Daoy (cell line): ENCODE measurements at places on chromosomes 13 and 19. TPM values are rescaled to one million over a fixed set of nuclear protein-coding genes. Genes with fewer than 3 reads are reported as not detected.

The MTUS2 gene
- under 0.01 and 0.21 TPM in 2 replicates for total RNA-seq

The SLC1A6 gene
- total RNA-seq = 1.4 TPM in 1 of 2 replicates, not detected in the other

GRCh38 chr13:98945863-98946605, 31.8 kb downstream of the DOCK9 start:
- no peak for DNase-seq

- DNase-seq = no peak
These were observed 4.6 kb downstream of the SAFB start for GRCh38 chr19:5627395-5627904.

The IL4I1 gene
- total RNA-seq = 9.1 and 9.3 TPM in 2 replicates

DNA sequence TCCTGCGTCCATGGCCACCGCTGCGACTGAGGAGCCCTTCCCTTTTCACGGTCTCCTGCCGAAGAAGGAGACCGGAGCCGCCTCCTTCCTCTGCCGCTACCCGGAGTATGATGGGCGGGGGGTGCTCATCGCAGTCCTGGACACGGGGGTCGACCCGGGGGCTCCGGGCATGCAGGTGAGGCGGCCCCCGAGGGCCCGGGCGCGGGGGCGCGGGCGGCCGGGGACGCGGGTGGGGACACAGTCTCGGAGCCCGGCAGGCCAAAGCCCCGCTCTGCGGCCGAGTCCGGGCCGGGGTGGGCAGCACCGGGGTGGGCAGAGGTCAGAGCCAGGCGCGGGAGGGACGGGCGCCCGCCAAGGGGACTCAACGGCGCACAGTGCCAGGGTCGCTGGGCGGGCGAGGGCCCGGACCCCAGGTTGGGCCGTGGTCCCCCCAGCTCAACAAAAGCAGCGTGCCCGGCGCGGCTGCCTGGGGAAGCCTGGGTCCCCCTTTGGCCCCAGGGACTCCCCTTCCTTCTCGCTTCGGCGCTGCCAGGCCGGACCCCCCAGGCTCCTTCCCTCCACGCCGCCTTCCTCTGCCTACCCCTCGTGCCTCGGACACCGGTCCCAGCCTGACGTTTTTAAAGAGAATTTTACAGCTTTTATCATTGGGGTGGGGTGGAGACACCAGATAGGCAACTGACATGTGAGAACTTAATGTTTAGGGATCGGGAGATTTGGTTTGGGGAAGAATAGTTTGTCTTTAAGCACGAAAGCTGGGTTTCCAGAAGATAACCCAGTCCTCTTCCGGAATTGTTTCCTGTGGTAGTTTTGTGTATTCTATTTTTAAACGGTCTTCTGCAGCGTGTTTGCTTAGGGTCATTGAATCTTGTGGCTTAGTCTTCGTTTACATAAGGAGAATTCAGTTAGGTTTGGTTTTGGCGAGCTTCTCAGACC, 509 bp downstream of the TPP2 start:
- DNase-seq = peak; percentile 11

- DNase-seq = peak; percentile 37
These were observed 466.2 kb downstream of the TSHZ3 start for GRCh38 chr19:30883071-30883470.

- no peak for DNase-seq
These were observed 6.4 kb downstream of the CHST8 start for GRCh38 chr19:33627962-33628839.

The KLHL1 gene
- not detected in 2 replicates for total RNA-seq

DNA sequence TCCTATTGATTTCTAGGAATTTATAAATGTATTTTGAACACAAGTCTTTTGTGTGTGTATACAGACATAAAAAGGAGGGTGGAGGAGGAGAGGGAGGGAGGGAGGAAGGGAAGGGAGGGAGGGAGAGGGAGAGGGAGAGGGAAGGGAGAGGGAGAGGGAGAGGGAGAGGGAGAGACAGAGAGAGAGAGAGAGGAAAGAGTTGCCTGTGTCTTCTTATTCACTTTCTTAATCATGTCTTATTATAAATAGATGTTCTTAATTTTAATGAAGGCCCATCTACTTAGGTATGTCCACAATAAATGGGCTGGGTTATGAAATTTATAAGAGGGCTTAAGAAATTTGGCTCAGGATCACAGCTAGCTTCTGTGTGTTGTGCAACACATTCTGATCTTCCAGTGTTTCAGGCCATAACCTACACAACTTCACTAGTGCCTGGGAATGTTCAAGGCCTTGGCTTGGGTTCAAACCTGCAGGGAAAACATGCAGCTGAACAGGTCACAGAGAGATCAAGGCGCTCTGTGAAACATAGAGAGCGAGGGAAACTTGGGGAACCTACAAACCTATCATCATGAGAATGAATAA, 39.3 kb downstream of the ZNF45 start:
- no peak for DNase-seq

The TNNT1 gene
- 22.5 and 23.9 TPM in 2 replicates for total RNA-seq

DNA sequence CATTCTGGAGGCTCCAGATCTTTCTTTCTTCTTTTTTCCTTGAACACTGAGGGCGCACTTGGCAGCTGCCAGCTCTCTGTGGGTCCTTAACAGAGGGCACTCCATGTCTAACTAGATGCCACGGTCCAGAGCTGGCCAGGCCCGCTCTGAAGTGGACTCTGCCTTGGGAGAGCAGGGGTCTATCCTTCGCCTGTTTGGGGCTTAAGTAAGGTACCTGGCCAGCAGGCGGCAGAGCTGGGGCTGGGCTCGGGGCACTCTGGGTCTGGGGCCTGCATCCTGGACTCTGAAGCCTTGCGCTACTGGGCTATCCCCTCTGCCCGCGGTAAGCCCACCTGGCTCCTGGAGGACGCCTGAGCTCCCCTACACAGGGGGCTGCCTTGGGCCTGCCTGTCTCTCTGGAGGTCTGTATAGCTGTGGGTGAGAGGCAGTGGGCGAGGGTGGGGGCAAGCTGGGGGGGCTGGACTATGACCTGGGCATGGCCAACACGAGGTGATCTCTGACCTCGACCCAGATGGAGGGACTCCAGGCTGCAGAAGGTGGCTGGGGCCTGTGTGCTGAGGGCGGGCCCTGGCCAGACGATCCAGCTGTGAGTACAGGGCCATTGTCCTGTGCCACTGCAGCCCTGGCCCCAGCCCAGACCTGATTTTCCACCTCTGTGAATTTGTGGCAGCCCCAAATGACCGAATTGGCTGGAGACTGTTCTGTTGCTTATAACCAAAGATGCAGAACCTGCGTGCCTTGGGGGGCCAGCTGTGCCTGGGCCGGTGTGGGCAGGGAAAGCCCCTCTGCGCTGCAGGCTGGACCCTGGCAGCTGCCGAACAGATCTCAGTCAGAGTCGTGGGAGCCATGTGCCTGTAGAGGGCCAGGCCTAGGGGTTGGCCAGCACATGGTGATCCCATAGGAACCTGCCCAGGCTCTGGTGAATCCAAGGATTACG, 26.5 kb downstream of the CEBPG start:
- DNase-seq = no peak

DNA sequence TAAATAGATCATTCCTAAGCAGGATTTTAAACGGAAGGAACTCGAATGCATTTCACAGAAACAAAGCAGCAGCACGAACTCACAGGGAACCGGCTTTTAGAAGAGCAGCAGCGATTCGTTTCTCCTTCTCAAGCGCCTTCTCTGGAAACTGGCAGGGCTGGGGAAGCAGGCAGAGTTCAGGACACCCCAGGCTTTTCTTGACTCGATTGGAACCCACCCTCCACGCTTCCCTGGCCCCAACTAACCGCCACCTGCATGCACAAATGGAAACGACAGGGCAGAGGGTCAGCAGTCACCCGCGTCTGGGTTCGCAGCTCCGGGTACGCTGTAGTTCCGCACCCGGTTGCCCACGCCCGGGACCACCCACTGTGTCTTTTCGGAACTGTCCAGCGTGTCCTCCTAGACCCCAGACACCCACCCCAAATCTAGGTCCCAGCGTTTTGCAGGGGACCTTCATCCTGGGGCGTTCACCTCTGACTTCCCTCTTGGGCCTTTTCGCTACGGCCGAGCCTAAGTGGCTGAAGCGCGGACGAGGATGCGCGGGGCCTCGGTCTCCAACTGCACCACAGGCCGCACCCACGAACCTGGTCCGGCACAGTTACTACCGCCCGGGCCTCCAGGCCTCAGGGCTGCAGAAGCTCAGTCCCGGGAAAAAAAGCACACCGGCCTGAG, 500 bp downstream of the ZFP30 start:
- DNase-seq = peak; percentile 41

GRCh38 chr13:89869312-89869711, 1478.2 kb upstream of the MIR17HG start:
- DNase-seq = no peak

The SIGLEC12 gene
- total RNA-seq = not detected in 2 replicates

- no peak for DNase-seq
These were observed 18.4 kb downstream of the AMER2 start for GRCh38 chr13:25153736-25154135.

The NECTIN2 gene
- total RNA-seq = 66.4 and 73.7 TPM in 2 replicates

DNA sequence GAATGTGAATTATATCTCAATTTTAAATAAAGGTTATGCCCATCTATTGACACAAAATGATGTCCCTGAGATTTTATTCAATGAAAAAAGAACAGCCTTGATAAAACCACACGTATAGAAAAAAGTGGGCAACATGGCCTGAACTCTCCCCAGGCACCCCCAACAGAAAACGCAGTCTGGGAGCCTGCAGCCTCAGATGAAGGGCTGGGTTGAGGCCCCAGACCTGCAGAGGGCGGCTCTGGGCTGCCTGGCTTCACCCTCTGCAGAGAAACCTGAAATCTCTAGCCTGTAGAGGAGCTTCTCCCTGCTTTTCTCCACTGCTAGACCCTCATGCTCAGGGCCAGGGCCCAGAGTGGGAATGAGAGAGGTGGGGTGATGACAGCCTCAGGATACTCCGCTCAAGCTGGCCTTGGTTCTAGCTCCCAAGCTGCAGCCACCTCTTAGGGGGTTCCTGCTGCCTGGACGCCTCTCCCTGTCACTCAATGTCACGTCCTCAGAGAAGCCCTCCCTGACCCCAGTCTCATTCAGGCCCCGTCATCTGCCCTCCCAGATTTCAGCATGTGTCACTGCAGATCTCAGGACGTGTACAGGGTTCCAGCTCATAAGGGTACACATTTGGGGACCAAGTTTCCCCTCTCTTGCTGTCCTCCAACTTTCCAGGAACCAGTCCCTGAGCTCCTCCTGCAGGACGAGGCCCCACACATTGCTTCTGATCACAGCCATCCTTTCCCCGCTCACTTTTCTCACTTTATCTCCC, 1.8 kb downstream of the MBD3 start:
- no peak for DNase-seq

The MTIF3 gene
- total RNA-seq = 48.3 and 63.1 TPM in 2 replicates

DNA sequence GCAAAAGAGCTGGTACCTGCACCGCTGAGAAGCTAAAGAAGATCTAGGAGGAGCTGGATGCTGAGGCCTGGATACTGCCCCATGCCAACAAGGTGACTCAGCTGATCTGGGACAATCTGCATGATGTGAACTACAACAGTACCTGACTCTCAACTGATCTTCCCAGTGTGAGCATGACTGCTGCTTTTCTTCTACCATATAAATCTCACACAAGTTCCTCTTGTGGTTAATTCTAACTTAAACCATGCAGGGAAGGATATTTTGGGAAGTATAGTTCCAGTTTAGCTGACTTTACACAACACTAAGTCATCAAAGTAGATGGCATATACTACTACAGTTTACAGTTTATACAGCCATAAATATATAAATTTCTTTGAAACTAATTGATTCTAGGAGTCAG, 91.9 kb downstream of the SLAIN1 start:
- DNase-seq = no peak

DNA sequence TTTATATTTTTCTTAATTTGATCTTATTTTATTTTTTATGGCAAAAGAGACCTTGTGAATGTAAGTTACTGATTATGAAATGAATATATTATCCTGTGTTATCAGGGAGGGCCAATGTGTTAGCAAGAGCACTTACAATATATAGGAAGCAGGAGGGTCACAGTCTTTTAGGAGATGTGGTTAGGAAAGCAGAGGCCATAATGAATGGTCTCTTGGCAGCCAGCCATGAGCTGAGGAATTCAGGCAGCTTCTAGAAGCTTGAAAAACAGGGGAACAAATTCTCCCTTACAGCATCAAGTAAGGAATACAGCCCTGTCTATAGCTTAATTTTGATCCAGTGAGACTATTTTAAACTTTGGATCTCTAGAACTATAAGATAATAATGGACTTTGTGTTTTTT, 2374.6 kb downstream of the PCDH9 start:
- no peak for DNase-seq

The B3GNT8 gene
- total RNA-seq = 0.06 TPM in 1 of 2 replicates, not detected in the other

- DNase-seq = no peak
These were observed 492.0 kb downstream of the FGF9 start for GRCh38 chr13:22162889-22163288.

GRCh38 chr13:54657588-54657987, 1629.0 kb downstream of the OLFM4 start:
- no peak for DNase-seq

GRCh38 chr13:77857531-77858209, 61.0 kb downstream of the EDNRB start:
- DNase-seq = no peak

GRCh38 chr13:34161931-34162543, 344.1 kb downstream of the RFC3 start:
- peak; percentile 3 for DNase-seq

The FARP1 gene
- 5.0 and 5.2 TPM in 2 replicates for total RNA-seq

- no peak for DNase-seq
These were observed 46.3 kb upstream of the TPP2 start for GRCh38 chr13:102550507-102550906.

DNA sequence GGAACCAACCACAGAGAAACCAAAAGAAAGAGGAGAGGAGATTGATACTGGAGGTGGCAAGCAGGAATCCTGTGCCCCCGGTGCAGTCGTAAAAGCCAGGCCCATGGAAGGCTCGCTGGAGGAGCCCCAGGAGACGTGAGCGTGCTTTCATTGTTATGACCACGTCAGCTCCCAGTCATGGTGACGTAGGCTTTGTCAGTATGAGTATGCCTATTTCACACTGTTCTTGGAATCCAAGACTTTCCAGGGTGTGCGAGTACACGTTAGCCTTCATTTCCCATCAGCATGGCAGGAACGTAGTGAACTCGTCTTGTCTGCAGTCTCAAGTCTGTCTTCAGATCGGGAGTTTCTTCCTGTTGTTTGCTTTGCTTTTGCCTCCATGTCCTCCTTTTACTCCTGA, 15.4 kb upstream of the CHAMP1 start:
- no peak for DNase-seq

DNA sequence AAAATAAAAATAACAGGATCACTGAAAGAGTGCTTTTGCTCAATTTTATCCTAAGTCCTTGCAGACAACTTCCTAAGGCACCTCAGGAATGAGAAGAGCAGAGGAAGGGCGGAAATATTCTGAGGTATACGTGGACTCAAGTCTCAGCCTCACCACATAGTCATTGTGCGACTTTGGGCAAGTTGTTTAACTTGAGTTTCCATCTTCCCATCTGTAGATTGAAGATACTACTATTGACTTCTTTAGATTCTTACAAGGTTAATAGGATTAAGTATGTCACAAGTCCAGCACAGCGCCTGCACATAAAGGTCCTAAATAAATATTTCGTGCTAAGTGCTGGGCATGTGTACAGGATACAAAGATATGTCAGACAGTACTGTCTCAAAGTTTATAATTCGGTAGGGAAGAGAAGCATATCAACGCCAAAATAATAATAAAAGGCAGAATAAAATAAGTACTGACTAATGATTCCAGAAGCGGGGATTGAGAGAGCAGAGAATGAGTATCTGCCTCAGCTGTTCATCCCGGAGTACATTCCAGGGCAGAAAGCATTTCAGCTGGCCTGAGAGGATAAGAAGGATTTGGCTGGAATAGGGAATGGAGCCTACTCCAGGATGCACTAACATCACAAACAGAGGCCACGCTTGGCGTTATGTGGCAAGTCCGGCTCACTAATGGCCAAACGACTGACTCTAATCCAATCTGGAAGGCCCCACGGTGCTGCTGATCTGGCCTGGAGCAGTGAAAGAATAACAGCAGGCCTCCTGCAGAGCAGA, 139.7 kb downstream of the FLT1 start:
- DNase-seq = no peak

The ZNF763 gene
- not detected in 2 replicates for total RNA-seq

The LRG1 gene
- total RNA-seq = 0.03 and 0.69 TPM in 2 replicates
